Ascending aorta (tissue), 2 donors: ENCODE measurements at places on chromosomes 6 and 20.

DNA sequence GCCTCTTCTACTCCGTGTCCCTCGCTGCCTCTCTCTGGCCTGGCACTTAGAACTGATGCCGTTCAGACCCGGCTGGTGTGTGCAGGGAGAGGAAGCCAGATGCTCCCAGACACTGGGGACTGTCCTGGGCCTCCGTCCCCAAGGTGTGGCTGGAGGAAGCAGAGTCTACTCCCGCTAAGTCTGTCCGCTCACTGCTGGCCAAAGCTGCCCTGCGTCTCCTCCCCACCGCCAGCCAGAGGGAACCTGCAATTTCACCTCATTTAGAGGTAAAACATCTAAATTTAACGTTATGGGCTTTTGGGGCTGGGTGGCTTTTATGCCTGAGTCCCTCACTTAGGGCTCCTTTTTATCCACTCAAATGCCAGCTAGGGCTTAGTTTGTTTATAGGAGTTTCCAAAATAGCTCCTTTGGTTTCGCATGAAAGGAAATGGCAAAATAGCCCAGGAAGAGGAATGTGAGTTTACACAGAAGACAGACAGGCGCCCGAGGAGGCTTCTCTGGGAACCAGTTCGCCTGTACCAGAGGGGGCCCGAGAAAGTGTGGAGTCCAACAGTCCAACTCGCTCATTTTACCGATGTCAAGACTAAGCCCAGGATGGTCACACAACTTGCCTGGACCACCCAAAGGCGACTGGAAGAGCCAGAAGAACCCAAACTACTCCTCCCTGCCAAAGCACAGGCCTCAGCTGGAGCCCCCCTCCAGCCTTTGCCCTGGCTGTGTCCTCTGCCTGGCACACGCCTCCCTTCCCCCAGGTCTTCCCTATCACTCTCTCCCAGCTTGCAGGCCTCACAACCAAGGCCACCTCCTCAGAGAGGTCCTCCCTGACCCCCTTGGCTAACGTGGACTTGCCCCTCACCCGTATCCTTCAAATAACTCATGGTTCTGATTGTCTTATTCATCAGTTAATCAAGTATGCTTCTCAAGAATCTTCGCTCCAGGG, 54.5 kb downstream of the RIPOR3 start:
- DNase-seq, result no peak

DNA sequence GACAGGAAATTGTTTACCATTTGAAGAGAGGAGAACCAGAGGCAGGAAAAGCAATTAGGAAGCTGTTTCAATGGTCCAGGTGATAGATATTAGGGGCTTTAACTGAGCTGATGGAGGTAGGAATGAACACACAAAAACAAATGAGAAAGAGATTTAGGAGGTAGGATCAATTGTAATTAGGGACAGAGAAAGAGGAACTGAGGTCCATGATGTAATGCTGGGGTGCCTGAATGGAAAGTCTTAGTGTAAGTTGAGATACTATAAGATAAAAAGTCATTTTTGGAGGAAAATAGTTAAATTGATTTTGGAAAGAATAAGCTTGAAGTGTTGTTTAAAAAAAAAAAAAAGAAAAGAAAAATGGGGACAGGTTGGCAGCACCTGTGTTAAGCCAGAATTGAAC, 58.5 kb upstream of the B3GAT2 start:
- DNase-seq, result no peak

DNA sequence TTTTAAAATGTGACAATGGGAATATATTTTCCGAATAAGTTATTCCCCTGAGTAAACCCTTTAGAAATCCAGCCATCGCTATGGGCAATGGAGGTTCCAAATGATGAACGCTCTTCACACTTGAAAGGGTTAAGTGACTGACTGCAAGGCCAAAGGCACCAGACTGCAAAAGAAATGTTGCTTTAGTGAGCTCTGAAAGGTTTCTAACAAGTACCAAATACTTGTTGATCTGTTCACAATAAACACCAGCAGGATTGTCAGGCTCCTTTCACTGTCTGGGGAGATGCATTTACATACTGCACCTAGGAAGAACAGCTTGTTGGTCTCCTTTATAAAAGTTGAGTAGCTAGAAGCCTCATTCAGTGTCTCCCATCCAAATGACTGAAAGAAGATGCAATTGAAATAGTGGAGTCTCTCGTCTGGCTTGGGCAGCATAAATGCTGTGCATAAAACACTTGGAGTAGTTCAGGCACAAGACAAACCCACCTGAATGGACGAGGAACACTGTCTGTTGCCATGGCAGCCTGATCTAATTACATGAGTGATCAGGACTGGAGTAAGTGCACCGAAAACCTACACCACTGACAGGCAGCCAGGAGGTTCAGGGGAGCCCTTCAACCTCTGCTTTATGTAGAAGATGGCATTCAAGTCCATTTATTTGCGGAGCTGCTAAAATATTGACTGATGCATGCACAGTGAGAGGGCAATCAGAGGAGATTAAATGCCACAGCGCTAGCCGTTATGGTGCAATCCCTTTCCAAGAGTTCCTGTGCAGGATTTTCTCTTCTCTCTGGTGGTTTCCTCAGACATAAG, 2.9 kb downstream of the ATXN1 start:
- DNase-seq, result no peak

- DNase-seq, result no peak
Observed at GRCh38 chr6:166202321-166202733, 34.7 kb upstream of the TBXT start.

- no peak for DNase-seq
Observed at GRCh38 chr20:20836836-20837235, 124.4 kb upstream of the RALGAPA2 start.

DNA sequence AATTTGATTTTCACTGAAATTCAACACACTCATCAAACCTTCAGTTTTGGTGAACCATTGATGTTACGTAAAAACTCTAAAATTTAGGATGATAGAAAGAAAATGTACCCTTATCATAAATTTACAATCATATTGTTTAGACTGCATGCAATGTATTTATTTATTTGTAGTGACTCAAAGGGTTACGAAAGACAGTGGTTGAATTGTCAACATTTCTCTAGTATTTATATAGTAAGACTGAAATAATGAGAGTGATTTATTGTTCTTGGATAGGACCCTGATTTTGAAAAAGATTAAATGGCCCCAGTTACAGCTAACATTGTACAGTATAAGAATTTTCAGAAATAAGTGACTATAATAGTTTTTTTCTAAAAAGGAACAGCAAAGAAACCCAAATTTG, 591.5 kb downstream of the RFPL4B start:
- DNase-seq, result no peak

- DNase-seq, result no peak
Observed at GRCh38 chr20:32569380-32570305, 15.5 kb downstream of the NOL4L start.

DNA sequence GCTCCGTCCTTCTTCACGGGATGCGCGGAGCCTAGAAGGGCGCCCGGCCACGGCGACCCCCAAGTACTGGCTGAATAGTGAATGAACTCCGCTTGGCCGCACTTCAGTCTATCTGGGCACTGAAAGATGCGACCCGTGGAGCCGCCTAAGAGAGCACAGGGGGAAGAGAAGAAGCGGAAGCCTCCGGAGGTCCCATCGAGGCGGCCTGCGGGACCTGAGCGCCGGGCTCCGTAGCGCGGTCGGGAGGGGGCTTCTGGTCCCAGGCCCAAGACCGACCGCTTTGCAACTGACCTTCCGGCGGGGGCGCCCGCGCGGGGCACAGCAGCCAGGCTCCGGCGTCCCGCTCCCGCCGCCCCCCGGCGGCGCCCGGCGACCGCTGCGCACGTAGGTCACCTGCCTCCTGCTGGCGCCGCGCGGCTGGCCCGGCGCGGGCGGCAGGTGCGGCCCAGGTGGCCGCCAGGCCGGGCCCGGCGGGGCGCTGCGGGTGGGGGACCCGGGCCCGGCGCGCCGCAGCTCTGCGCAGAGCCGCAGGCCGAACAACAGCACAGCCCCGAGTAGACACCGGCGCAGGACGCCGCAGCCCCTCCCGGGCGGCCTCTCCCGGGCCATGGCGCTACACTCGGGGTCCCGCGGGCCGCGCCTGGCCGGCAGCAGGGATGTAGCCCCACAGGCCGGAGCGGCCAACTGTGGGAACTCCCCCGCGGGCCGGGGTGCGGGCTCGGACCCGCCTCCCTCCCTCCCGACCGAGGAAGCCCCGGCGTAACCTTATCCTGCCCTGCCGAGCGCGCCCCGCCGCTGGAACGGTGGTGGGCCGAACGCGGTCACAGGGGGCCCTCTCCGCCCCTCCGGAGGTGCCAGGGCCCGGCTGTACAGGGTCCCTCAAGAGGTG, at the start of gene METTL24:
Gene METTL24, minus strand, starts transcription at position 686 of the 889 bp plus-strand sequence. Its CDS starts 77 bp downstream, at position 609.
- no peak for DNase-seq

- DNase-seq, result no peak
Observed at GRCh38 chr6:110044622-110045021, 66.5 kb downstream of the GPR6 start.

- no peak for DNase-seq
Observed at GRCh38 chr20:870758-871157, 37.2 kb downstream of the FAM110A start.

- DNase-seq, result no peak
Observed at GRCh38 chr6:119586250-119586882, 236.8 kb upstream of the MAN1A1 start.

DNA sequence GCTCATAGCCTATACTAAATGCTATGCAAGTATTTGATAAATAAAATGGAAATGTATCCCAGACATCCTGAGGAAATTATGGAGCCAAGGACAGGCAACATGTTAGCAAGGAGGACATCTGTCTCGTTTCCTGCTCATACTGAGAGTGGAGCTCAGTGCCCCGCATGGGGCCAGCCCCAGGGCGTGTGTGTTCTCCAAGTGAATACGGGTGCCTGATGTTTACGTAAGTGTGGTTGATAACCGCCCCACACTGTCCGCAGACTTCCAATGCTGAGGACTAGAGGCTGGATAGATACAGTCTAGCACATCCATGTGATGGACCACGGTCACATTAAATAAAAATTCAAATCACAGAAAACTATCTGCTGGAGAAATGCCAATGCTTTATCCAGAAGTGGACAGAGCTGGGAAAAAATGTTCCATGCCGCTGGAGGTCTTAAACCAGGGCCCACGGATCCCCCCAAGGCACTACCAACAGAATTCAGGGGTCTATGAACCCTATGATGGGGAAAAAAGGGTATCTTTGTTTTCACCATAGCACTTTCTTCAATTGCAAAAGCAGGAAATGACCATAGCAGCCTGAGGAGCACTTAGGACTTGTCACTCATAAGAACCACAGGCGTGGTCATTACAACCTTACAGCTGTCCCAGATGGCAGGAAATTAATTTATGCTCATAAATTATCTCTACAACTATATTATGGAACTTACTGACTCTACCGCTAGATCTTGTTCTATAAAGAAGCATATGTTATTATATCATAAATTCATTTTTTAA, 24.9 kb downstream of the TGM2 start:
- no peak for DNase-seq

DNA sequence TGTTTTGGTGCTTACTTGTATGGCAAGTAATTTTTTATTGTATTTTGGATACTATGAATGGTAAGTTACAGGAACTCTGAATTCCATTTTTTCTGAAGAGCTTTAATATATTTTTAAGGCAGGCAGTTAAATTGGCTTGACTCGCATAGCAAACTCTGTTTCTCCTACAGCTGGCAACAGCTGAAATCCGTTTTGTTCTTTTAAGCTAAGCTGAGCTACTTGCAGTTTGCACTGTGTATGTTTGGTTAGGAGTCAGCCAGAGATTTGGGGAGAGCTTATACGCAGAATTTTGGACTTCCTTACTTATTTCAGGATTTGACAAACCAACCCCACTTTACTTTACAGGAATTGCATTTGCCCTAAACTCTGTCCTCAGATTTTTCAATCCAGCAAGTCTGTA, 179.1 kb downstream of the COL19A1 start:
- DNase-seq, result no peak

DNA sequence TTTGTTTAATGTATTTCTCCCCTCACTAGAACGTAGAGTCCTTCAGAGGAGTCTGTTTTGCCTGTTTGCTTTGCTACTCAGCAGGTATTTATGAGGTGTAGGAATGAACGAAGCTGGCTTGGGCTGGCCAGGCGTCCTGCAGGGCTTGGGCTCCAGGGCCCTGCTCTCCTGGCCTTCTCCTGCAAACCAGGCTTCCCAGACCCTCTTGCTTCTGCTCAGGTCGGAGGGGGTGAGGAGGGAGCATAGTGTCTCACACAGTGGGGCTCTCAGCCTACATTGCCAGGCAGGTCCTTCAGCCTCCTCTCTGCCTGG, 24.6 kb upstream of the MLN start:
- DNase-seq, result no peak

DNA sequence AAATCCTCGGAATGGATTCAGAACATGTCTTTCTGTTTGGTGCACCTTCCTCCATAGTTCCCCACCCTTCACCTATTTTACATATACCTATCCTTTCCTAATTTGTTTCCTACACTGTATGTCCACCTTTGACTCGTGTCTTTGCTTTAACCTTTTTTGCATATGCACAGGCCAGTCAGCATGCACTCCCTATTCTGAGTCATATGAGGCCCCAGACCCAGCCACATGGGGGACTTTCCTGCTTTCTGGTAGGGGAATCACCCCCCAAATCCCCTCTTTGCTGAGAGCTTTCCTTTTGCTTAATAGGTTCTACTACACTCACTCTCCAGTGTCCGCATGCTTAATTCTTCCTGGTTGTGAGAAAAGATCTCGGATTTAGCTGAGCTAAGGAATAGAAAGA, 393.8 kb upstream of the IMPG1 start:
- no peak for DNase-seq

DNA sequence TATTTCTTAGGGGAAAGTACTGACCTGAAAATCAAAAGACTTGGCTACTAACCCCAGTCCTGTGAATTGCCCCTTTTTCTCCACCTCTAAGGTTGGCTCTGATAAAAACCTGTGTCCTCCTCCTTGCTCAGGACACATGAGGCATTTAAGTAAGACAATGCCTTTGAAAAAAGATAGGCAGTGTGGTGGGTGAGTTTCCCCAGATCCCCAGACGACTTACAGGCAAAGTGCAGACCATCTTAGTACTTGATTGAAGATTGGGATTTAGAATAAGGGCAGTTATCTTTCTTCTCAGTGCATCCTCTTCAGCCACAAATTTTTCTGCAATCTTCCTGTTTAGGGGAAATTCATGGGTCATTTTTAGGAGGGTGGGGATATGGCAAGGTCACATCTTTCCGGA, 87.8 kb downstream of the KIZ start:
- no peak for DNase-seq

- DNase-seq, result no peak
Observed at GRCh38 chr6:88376197-88376596, 210.1 kb upstream of the CNR1 start.

DNA sequence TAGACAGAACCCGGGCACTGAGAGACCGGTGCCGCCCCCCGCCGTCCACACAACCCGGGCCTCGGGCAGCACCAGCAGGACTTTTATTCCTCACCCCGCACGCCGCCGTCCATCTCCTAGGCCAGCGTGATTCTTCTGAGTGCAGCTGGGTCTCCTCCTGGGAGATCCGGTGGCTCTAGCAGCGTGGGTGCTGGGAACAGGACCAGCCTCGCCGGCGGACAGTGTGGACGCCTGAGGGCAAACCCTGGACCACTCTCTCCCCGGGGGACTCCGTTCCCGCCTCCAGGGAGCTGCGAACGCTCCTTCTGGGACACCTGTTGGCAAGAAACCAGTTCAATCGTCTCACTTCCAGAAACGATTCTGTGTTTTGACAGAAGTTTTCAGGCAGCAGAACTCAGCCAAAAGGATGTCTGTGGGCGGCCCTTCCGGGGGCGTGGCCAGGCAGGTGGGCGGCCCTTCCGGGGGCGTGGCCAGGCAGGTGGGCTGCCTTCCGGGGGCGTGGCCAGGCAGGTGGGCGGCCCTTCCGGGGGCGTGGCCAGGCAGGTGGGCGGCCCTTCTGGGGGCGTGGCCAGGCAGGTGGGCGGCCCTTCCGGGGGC, 130.7 kb downstream of the DLL1 start:
- DNase-seq, result no peak
